ENCODE measurements at places on chromosomes 16 and 17.

- no peak for DNase-seq
Observed at GRCh38 chr17:62611292-62611691, 16.2 kb upstream of the MRC2 start.

GRCh38 chr16:68969338-68969737, 126.0 kb downstream of the TANGO6 start:
- no peak for DNase-seq

- DNase-seq = no peak
Observed at GRCh38 chr17:33494151-33494550, 201.1 kb upstream of the ASIC2 start.

GRCh38 chr16:48110982-48111381, 44.8 kb downstream of the ABCC12 start:
- DNase-seq = no peak

GRCh38 chr16:59198487-59198886, 464.4 kb upstream of the GOT2 start:
- DNase-seq = no peak

DNA sequence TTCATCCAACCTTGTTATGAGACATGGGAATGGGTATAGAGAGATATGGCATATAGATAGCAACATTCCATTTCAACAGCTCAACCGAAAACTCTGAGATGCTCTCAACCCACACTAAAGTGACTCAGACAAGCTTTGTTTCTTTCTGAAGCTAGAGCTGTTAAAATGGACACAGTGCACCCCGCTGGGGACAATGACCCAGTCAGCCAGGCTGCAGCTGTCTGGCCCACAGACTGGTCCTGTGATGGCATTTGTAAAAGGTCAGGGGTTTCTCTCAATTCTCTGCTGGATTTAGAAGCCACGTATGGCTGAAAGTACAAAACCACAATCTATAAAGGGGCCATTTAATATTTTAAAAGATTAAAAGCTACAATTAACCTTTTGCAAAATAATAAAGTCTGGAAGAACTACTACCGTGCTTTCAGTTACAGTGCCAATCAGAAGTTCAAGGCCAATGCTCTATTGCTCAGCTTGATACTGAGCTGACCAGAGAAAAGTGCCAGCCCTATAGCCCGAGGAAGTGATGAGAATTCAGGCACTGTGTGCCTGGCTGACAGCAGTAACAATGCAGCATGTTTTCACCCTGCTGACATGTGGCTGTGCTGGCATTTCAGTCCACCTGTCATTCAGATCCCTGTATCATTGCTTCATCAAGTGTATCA, 60.2 kb downstream of the TEX2 start:
- DNase-seq = no peak

DNA sequence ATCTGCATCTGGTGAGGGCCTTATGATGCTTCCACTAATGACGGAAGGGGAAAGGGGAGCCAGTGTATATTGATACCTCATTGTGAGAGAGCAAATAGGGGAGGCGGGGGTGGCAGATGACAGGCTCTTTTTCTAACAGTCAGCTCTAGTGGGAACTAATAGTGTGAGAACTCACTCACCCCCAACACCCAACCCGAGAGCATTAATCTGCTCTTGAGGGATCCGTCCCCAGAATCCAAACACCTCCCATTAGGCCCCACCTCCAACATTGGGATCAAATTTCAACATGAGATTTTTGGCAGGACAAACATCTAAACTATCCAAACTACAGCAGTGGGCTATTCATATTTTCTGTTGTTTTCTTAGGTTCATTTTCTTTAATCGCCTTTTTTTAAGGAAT, 54.4 kb downstream of the BPTF start:
- DNase-seq = no peak

- no peak for DNase-seq
Observed at GRCh38 chr17:5055543-5055942, 20.3 kb upstream of the SLC52A1 start.

GRCh38 chr17:75856062-75856756, 1.1 kb upstream of the WBP2 start:
- DNase-seq = no peak

GRCh38 chr16:50068550-50068949, 2.8 kb downstream of the HEATR3 start:
- DNase-seq = no peak

- no peak for DNase-seq
Observed at GRCh38 chr17:50829332-50829731, 6.1 kb upstream of the WFIKKN2 start.

DNA sequence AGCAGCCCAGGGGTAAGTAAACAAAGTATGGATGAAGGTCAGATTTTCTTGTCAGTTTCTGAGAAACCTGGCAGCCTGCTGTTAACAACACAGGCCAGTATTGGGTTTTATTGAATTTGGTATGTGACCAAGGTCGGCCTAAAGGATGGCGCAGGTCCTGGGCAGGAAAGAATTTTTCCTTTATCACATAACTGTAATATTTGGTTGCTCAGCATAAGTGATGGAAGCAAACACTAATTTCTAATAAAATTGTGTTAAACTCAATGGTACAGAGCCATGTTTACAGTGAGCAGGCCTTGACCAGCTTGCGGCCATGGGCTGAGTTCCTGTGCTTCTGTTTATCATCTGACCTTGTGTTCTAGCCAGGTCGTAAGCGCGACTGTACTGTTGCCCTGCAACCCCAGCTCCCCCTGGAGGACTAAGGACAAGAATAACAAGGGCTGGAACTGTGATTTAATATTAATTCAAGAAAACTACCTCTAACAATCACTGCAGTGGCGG, 10.5 kb downstream of the POLDIP2 start:
- no peak for DNase-seq

DNA sequence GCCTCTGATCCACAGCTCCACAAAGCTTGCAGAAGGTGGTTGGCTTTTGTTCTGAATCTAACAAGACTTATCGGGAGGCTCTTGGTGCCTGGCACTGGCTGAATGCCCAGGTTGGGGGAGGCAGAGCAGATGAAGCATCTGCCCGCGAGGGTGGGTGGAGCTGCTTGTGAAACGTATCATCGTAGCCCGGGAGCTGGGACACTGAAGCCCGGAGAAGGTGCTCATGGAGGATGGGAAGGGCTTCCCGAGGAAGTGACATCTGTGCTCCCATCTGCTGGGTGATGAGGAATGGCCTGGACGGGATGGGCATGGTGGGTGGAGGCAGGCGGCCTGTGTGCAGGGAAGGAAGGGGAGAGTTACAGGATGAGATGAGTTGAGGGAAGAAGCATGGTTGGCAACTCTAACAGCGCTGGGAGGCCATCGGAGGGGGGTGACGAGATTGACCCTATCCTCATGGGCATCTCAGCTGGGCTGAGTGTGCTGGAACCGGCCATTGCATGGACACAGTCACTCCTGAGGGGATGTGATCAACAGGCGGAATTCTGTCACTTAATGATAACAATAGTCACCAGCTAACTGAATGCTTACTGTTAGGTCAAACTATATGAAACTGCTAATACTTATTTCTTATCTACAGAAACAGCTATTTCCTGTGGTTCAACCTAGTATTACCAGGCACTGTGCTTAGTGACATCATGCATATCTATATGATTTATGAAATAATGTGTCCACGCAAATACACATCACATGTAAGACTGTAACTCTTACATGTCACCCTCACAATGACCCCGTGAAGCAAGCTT, 102.7 kb downstream of the ABCC6 start:
- peak; percentile 56 for DNase-seq

DNA sequence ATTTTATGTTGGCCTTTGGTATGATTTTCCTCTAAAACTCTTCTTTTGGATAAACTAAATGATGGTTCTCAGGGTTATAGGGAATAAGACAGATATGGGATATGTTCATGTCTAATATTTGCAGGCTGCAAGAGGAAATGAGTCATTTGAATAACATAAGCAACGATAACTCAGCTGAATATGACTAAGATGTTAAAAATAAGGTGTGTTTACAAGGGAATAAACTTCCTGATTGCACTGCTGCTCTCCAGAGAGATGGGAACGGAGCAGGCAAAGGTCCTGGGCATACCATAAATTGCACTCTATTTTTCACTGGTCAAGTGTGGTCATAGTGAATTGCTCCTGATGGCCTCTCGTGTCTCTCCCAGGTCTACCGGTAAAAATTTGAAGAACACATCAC, 666.2 kb downstream of the TOX3 start:
- DNase-seq = no peak

DNA sequence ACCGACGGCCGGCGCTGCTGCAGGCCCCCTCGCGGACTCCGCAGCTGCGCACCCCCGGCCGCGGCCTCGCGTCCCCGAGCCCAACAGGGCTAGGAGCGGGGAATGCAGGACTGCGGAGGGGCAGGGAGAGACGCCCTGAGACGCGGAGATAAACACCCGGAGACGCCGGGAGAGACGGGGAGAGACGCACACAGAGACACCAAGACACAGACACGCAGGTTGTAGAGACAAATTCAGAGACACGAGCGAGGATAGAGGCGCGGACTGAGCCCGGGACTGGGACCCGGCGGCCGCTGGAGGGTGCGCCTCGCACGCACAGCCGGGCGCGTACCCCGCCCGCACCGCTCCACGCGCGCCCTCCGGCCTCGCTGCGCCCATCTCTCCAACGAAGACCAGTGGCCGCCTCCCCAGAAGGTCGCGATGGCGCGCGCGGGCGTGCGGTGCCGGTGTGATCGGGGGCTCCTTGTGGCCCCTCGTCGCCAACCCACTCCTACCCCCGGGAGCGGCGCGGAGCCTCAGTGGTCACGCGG, 902 bp downstream of the STAC2 start:
- no peak for DNase-seq

GRCh38 chr16:78778101-78779004, 678.9 kb downstream of the WWOX start:
- DNase-seq = no peak

DNA sequence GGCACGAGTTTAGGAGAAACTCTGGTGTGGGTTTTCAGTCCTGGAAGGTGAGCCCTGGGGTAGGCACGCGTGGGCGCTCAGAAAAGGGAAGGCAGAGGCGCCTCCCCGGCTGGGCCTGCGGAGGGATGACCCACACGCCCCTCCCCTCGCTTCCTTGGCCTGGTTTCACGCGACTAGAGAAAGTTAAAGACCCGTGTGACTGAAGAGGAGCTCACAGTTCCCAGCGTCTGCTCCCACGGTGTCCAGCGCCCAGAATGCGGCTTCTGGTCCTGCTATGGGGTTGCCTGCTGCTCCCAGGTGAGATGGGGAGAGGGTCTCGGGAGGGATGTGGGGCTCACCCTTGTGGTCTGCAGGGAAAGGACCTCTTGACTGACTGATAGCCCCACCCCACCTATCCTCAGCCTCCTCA, at the start of gene CD300LG:
TSS of gene CD300LG (plus strand) at position 214 of the 409 bp plus-strand sequence. CDS start at position 255, 41 bp downstream.
- DNase-seq = peak; percentile 61

GRCh38 chr17:78840780-78841611, at the start of gene USP36:
TSS of gene USP36 (minus strand) at chr17:78840814. CDS start at chr17:78836363, 4,451 bp downstream.
- DNase-seq = peak; percentile 100

GRCh38 chr17:40399185-40399584, 18.5 kb downstream of the TOP2A start:
- no peak for DNase-seq

DNA sequence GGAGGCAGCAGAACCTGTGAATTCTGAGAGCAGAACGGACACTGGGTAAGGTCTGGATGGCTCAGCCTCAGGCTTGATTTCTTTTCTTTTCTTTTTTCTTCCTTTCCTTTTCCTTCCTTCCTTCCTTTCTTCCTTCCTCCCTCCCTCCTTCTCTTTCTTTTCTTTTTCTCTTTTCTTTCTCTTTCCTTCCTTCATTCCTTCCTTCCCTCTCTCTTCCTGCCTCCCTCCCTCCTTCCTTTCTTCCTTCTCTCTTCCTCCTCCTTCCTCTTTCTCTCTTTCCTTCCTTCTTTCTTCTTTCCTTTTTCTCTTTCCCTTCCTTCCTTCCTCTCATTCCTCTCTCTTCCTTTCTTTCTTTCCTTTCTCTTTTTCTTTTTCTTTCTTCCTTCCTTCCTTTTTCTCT, 38.0 kb downstream of the OR3A1 start:
- DNase-seq = no peak

DNA sequence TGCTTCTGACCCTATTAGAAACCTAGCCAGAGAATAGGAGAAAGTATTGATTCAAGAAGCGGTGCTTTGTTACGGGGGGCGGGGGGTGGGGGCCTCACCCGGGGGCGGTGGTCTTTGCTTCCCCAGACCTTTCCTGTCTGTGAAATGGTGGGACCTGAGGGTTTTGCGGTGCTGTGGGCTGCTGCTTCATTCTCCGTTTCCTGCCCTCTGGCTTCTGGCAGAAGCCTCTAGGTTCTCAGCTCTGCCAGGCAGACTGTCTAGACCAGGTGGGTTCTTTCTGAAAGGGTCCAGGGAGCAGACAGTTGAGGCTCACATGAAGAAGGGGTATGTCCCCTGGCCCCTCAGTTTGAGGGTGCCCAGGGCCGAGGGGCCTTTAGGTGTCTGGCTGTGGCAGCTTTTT, 14.0 kb downstream of the GSE1 start:
- no peak for DNase-seq

DNA sequence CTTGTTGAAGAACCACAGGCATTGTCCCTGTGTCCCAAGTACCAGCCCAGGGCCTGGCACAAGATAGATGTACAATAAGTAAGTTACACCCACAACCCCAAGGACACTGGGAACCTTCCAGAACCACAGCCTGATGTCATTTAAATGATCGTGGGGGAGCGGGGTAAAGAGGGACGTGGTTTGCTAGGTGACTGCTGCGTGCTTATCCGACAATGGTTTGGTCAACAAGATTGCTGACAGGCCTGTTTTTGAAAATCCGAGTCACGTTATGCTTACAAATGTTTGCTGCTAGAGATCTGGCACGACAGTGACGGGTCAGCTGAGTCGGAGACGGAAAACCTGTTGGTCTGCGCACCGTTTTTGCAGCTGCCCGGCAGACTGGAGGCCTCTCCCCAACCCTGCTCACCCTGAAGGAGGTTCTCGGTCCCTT, 22.8 kb downstream of the COTL1 start:
- peak; percentile 24 for DNase-seq

DNA sequence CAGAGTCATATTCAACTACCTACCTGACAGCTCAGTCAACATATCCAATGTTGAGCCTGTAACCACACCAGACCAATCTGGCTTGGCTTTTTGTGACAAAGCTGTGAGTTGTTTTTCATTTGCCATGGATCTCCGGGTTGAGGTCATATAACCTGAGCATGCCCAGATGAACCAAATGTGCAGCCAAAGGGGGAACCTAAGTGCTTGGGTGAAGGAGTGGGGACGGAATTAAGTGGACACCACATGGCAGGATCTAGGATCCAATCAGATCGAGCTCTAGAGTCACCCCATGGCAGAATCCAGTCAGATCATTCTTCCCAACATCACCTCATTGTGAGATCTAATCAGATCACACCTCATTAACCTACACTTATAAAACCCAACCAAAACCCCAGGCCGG, 258.6 kb downstream of the PHKB start:
- no peak for DNase-seq

- DNase-seq = peak; percentile 92
Observed at GRCh38 chr16:58515125-58515870, at the start of gene SETD6. TSS of gene SETD6 (plus strand) at chr16:58515517. CDS start at chr16:58515538, 21 bp downstream.
